ENCODE measurements at places on chromosomes 16 and 17. TPM values are rescaled to one million over a fixed set of nuclear protein-coding genes. Genes with fewer than 3 reads are reported as not detected.

The GGT6 gene
- total RNA-seq, result not detected

The GAS7 gene
- total RNA-seq, result 0.18 TPM

The CCL4L2 gene
- 0.45 TPM for total RNA-seq

The CIBAR2 gene
- not detected for total RNA-seq

The ATAD5 gene
- 29.0 TPM for total RNA-seq

The LRRC3C gene
- not detected for total RNA-seq

The ACADVL gene
- 340 TPM for total RNA-seq

The ZG16 gene
- not detected for total RNA-seq

The GPRC5C gene
- not detected for total RNA-seq

The FUS gene
- 794 TPM for total RNA-seq

The IKZF3 gene
- 23.1 TPM for total RNA-seq

The PYY gene
- total RNA-seq, result not detected

The TP53TG3C gene
- total RNA-seq, result not detected

The CTRB2 gene
- total RNA-seq, result not detected

The FA2H gene
- 0.75 TPM for total RNA-seq

The MYH8 gene
- not detected for total RNA-seq

The PRAC1 gene
- total RNA-seq, result not detected

The C16orf96 gene
- total RNA-seq, result 0.16 TPM

The MYL11 gene
- total RNA-seq, result not detected

The NEUROD2 gene
- not detected for total RNA-seq

The ACTG1 gene
- 5,595 TPM for total RNA-seq

The DRC3 gene
- total RNA-seq, result not detected

The RRN3 gene
- 33.2 TPM for total RNA-seq

The AP2B1 gene
- 211 TPM for total RNA-seq

The PPL gene
- total RNA-seq, result not detected

The RPL26 gene
- 2,200 TPM for total RNA-seq

The USP31 gene
- 6.8 TPM for total RNA-seq

The TMEM238L gene
- not detected for total RNA-seq

The PRKCA gene
- total RNA-seq, result 112 TPM

The TEKT1 gene
- total RNA-seq, result not detected

The KRT24 gene
- not detected for total RNA-seq

The PIRT gene
- not detected for total RNA-seq

The ANTKMT gene
- 26.1 TPM for total RNA-seq

The GNAO1 gene
- total RNA-seq, result 2.1 TPM

The DECR2 gene
- total RNA-seq, result 11.5 TPM

The CA5A gene
- not detected for total RNA-seq

The TXNDC17 gene
- total RNA-seq, result 82.4 TPM

The CXCL16 gene
- 0.80 TPM for total RNA-seq

The MYH13 gene
- not detected for total RNA-seq

The PYDC1 gene
- total RNA-seq, result not detected

The TERB1 gene
- 0.11 TPM for total RNA-seq
